GM23338 (cell line): ENCODE measurements at places on chromosomes 12 and 14.

- no peak for DNase-seq
These were observed 394.2 kb downstream of the SOX5 start for GRCh38 chr12:23555180-23555824.

- no peak for DNase-seq
These were observed 30.2 kb upstream of the NPAS3 start for GRCh38 chr14:32908196-32909084.

GRCh38 chr14:59771577-59771976, 99.0 kb downstream of the RTN1 start:
- DNase-seq = no peak

GRCh38 chr12:58537278-58537677, 383.0 kb downstream of the LRIG3 start:
- no peak for DNase-seq

GRCh38 chr12:44819884-44820283, 56.2 kb downstream of the NELL2 start:
- no peak for DNase-seq
